ENCODE measurements at places on chromosomes 11 and 22.

DNA sequence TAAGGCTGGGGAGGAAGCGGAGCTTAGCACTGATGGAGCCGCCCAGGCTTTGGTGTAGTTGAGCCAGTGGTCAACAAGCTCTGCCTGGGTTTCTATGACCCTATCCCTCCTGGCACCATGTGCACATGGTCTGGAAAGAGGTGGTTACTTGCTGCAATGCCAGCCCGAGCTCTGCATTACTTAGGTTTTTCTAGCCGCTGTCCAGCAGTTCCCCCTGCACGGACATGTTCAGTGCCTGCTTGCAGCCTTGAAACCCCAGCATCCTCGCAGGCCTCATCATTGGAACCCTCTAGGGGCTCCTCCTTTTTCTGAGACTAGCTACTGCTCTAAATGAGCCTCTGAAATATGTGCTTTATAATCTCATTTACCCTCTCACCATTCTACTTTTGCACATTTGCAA lies 16.6 kb downstream of the CNTF start:
- DNase-seq = no peak

DNA sequence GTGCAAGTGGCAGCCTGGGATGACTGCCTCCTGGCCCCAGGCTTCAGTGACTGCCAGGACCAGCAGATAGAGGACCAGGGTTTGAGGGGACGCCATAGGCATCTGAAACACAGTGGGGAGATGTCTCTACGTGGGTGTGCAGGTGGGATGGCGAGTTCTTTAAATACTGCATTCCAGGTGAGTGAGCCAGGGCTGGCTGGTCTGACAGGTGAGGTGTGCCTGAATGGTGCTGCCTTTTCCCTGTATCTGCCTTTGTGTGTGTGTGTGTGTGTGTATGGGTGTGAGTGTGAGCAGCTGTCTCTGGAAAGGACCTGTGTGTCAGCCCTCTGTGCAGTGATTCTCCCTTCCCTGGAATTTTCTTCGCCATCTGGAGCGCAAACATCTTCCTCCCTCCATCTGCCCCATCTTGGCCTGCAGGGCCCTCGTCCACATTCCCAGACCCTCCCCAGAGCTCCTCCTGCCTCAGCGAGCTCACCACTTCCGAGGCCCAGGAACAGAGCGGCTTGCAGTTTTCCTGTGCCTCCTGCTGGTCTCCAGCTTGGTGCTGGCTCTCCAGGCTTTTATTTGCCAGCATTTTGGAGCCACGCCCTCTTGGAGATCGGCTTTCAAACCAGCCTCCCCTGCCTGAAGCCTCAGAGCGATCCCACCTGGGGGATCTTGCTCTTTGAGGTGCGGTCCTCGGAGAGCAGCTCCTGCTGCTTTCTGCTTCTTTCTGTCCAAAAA lies at the start of gene GPHA2:
Gene GPHA2 (minus strand): TSS at position 535 of the 723 bp plus-strand sequence. CDS start 433 bp downstream, at position 102.
- no peak for DNase-seq

DNA sequence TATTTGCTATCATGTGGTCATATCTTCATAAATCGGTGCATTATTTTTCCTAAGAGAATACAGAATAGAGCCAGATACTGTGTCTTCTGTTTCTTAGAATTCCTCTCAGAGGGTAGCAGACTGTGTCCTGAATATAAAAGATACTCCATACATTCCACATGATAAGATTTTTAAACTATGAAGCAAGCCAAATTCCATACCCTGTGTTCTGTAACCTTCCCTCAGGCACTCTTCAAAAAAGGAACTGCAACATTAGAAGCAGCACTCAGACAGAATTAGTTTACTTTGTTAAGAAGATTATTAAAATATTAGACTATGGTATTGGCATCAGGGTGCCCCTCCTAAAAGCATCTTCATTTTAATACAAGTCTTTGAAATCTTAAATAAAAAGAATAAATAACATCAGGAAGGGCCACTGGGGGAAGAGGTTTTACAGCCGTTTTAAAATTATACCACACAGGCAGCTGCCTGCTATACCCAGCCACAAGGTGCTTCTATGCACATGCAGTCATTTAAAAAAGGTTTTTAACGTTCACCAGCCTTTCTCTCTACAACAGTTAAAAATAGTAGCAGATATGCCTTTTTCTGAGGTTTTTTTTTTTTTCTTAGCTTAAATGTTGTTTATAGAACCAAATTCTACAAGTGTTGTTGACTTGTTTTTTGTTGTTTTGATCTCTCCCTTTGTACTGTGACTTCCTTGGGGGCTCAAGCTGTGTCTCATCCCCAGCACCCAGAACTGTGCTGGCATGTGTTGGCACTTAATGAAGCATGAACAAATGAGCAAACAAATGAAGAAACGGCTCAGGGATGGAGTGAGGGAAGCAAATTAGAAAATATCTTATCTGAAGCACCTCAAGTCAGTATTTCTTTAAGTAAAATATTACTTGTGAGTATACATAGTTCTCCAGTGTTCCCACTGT lies 54.7 kb upstream of the CCDC89 start:
- no peak for DNase-seq

- no peak for DNase-seq
Observed at GRCh38 chr11:33383075-33383919, 126.1 kb downstream of the HIPK3 start.

GRCh38 chr11:35288817-35289541 lies 130.4 kb downstream of the SLC1A2 start:
- no peak for DNase-seq

Measured in stimulated activated CD8-positive, alpha-beta memory T cell treated with anti-CD3 and anti-CD28 coated beads, Interleukin-4, amount 100 ng/mL, for 4 hours (primary cell).